Stimulated activated CD8-positive, alpha-beta memory T cell treated with anti-CD3 and anti-CD28 coated beads, Interleukin-4, amount 100 ng/mL, for 1 hour (primary cell): ENCODE measurements at places on chromosomes 5 and 9.

- DNase-seq = no peak
These were observed 233.6 kb upstream of the SLC24A2 start for GRCh38 chr9:20022410-20022809.

- DNase-seq = no peak
These were observed 29.5 kb downstream of the SLC25A46 start for GRCh38 chr5:110768138-110768860.

- DNase-seq = no peak
These were observed 135.4 kb upstream of the SGCD start for GRCh38 chr5:156191547-156191946.

- no peak for DNase-seq
These were observed 451.7 kb upstream of the DAP start for GRCh38 chr5:11212706-11213105.

- DNase-seq = no peak
These were observed 22.7 kb downstream of the CHD1 start for GRCh38 chr5:98905857-98906688.

GRCh38 chr9:128610897-128611296 is 45.8 kb downstream of the DYNC2I2 start:
- DNase-seq = no peak

- DNase-seq = no peak
These were observed 153.8 kb downstream of the GOLPH3 start for GRCh38 chr5:32020271-32020670.

- DNase-seq = no peak
These were observed 83.7 kb upstream of the SARDH start for GRCh38 chr9:133821601-133822429.

DNA sequence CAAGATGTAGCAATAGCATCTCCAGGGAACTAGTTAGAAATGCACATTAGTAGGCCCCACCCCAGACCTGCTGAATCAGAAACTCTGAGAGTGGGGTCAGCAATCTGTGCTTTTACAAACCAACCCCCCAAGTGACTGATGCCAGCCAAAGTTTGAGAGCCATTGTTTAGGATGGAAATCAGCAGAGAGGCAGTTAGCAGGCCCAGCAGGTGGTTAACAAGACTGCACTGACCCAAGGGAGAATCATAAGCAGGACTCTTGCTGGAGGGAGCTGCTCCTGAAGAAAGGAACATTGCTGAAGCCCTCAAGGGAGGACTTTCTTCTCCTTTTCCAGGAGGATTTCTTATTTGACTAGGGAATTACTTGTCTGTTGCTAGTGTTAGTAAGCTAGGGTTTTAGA is 74.2 kb upstream of the SLC12A2 start:
- no peak for DNase-seq

DNA sequence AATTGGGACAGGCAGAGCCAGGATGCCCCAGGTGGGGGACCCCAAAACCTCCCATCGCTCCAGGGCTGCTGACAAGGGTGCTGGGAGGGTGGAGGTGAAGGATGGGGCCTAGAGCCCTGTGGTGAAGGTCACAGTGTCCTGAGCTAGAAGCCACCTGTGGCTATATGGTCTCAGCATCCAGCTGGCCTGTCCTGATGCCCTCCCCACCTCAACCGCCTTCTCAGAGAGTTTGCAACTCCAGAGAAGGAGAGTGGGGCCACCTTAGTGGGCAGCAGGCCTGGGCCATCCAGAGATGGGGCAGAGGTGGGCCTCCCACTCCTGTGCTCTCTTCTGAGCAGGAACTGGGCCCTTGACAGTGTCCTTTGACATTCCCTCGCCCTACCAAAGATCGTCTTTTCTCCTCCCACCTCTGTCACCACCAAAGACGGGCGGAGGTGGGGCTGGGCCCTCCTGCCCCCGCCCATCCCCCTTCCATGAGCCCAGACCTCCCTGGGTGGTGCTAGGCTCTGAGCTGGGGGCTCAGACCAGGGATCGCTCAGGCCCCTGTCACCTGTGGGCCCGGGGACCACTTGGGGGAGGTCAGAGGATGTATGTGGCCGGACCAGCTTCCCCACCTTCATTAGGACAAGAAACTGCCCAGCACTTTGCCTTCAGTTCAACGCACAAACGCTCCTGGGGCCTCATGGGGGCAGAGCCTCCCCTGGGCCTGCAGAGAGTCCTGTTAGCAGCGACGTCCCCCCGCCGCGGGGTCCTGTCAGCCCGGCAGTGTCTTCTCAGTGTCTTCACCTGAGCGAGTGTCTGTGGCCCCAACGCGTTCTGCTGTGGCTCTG is 10.0 kb upstream of the DOLPP1 start:
- DNase-seq = no peak

- DNase-seq = no peak
These were observed 52.9 kb upstream of the FAM169A start for GRCh38 chr5:74919041-74919440.

DNA sequence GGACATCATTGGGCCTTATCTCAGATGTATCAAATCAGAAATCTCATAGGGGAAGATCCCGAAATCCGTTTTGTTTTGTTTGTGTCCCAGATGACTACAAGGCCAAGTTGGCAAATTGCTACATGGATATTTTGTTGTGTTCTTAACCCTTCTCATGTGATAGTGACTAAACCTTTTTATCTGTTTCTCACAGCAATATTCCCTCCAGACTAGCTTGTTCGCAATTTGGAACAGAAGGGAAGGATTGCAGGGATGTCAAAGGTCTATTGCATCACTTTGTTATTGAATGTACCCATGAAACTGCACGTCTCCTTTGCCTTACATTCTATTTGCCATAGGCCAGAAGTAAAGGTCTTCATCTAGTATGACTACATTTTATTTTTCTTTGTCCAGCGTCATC is 453.9 kb downstream of the NFIB start:
- DNase-seq = no peak

DNA sequence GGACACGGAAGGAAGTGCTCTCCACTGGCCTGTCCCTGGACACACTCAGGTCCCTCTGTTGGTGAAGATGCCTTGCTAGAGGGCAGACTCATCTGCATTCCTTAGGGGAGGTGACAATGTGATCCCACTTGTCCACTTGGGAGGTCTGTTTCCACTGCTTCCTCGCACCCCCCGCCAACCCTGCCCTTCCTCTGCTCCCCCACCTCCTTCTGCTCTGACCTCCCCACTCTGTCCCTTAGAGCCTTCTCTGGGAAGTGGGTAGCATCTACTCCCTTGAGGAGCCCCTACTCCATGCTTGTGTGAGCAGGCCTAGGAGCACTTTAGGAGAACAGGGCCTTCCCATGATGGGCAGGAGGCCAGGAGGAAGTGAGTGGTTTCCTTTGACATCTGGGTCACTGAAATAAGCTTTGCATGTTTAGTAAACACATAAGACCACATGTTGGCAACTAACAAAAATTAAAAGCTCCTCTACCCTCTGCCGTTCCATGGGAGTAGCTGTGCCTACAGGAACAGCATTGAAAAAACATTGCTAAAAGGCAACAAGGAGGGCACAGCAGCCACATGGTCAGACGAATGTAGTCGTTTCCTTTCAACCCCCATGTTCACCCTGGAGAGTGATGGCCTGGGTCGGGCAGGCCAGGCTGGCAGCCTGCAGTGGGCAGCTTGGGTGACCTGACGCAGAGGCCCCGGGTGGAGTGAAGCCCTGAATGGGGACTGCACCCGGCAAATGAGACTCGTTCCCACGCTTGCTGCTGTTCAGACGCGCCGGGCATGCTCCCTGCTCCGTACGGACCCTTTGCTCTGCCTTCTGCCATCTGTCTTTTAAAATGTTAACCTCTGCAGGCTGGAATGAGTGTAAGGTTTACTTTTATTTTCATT is 634.0 kb downstream of the IRX1 start:
- no peak for DNase-seq

DNA sequence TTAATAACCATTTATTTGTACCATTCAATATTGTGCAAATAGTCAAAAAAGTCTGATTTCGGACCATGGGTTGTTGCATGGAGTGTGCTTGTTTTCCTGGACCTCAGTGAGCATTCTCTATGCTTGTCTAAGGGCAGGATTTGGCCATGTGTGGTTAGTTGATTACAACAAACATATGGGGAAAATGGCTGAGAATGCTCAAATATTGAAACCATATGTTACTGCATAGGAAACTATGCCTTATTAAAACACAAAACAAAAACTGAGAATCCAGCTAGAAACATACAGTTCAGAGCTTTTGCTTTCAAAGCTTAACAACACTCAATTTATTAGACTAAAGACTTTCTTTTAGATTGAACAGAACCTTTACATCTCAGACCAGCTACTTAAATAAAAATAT is 928.3 kb downstream of the NR2F1-AS1 start:
- no peak for DNase-seq

DNA sequence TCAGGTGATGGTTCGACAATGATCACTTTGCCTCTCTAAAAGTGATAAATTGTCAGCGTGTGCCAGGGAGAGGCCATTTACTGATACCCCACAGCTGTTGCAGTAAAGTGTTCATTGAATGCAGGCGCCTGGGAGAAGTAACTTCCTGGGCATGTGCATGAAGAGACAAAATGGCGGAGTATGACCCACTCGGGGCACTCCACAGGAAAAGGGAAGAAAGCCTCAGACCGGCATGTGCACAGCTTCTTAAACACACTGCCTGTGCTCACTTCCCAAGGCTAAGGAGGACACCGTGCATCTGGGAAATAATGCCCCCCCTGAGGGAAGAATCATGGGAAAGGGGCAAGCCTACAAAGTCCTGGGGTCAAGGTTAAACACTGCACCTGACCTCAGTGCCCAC is 329.5 kb downstream of the ICE1 start:
- no peak for DNase-seq

DNA sequence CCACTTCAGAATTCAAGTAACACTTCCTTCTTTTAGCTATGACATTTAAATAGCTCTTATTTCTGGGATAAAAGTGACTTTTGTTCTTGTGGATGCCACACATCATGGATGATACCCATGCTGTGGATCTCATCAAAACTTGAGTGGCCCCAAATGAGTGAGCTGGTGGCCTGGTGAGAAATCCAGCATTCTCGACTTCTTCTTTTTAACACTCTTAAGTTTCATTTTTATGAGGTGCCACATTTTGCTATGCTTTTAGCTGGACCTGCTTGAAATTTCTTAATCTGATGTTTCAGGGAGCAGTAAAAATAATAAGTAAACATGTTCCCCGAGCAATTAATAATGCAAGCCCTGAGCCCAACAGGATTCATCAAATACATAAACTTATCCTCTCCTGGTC is 384.8 kb upstream of the MEF2C start:
- DNase-seq = no peak

DNA sequence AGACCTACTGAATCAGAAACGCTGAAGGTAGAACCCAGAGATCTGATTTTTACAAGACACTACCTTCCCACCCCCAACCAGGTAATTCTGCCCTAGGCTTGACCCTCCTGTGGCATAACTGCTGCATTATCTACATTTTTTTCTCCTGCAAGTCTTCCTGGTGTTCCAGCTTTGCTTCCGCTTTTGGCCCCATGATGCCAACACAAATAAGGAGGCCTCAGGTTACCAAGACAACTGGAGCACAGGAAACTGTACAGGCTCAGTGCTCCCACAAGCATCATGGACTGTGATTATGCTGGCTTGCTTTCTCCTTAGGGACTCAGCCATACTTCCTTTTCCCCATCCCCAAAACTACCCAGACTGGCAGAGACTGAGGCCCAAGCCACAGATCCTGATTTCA is 6.6 kb upstream of the MSMP start:
- DNase-seq = no peak

GRCh38 chr5:36631620-36632362 is 25.4 kb downstream of the SLC1A3 start:
- DNase-seq = no peak

DNA sequence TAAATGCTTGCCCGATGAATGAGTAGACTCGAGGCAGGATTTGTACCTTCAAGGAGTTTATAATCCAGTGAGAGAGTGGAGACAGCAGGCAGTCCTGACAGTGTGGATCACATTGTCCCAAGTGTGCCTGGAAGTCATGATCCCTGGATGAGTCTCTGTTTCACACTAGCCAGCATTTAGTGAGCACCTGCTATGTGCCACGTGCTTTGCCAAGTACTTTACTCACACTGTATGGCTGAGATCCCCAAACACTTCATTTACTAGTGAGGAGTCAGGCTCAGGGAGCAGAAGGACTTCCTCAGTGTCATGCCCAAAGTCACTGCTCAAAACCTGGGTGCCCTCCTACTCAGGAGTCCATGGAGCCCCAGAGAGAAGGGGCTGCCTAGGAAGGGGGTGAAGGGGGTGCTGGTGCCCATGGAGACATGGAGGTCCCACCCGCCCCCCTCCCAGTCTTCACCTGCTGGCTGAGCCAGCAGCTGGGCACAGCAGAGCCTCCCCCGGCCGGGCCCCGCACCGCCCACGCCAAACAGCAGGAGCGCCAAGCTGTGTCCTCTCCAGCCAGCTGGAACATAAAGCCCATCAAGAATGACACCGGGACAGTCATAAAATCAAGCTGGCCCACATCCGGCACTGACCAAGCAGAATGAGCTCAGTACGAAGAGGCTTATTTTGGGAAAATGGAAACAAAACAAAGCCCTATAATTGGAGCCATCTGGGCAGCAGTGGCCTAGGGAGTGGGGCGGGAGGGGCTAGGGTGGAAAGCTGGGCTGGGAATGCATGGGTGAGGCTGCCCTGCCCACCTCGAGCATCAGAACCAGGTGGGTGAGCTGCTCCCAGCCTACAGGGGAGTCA is 10.6 kb downstream of the LAMC3 start:
- no peak for DNase-seq

DNA sequence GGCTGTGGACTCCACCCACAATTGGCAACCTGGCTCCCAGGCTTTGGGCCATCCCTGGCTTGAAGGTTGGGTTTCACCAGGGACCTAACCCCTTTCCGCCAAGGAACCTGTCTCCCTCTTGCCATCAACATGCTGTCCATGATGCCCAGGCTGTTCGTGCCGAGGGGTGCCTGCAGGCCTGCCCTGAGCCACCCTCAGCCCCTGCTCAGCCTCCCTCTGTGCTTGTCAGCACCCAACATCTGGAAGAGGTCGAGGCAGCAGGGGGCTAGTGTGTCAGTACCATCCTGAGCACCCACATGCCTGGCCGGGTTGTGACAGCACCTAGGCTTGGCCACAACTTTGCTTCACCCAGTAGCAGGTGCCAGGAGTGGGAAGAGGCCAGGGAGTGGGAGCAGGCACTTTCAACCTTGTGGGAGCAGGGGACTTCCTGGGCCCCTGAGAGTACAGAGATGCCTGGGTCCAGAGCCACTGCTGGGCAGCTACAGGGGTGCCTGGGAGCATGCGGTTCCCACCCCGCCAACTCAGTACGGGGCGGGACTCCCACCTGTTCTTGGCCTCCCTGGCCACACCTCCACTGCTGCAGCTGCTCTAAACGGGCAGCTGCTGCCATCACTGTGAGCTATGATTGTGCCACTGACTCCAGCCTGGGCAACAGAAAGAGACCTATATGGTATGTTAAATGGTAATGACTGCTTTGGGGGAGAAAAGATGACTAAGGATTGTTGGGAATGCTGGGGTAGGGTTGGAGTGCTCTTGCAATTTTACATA is 6.3 kb downstream of the PDCD1LG2 start:
- DNase-seq = no peak

- DNase-seq = no peak
These were observed 18.6 kb upstream of the MOB3B start for GRCh38 chr9:27548055-27548741.

DNA sequence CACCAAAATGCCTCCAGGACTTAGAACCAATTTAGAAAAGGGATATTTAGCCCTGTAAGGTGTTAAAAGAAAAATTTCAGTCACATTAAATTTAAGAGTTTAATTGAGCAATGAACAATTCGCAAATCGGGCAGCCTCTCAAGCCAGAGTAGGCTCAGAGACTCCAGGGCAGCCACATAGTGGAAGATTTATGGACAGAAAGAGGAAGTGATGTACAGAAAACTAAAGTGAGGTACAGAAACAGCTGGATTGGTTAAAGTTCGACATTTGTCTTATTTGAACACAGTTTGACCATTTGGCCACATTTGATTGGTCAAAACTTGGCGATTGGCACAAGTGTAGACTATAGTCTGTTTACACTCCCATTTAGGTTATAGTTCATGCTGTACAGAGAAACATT is 525.9 kb upstream of the ZNF608 start:
- no peak for DNase-seq
